ENCODE measurements at places on chromosomes 5 and 9. TPM values are rescaled to one million over a fixed set of nuclear protein-coding genes. Genes with fewer than 3 reads are reported as not detected.
A peak's percentile ranks its signal among the peaks of the same experiment; 100 is the strongest.

Gene PCDHA13
- total RNA-seq, result 1.3 TPM

Gene FCN2
- 1.9 TPM for total RNA-seq

- H3K4me3 ChIP-seq, result no peak overlapping the region
- H3K36me3 ChIP-seq, result no peaks in the 10 kb centered on the region
- H3K27ac ChIP-seq, result no peak overlapping the region
- no peak for DNase-seq
Measured at GRCh38 chr9:89661391-89661949, 56.7 kb downstream of the GADD45G start.

GRCh38 chr9:15329539-15330109 lies 22.6 kb upstream of the TTC39B start:
- DNase-seq, result no peak
- no peak overlapping the region for H3K27ac ChIP-seq
- no peak overlapping the region for H3K4me3 ChIP-seq
- no peaks in the 10 kb centered on the region for H3K27me3 ChIP-seq
- no peaks in the 10 kb centered on the region for H3K36me3 ChIP-seq

DNA sequence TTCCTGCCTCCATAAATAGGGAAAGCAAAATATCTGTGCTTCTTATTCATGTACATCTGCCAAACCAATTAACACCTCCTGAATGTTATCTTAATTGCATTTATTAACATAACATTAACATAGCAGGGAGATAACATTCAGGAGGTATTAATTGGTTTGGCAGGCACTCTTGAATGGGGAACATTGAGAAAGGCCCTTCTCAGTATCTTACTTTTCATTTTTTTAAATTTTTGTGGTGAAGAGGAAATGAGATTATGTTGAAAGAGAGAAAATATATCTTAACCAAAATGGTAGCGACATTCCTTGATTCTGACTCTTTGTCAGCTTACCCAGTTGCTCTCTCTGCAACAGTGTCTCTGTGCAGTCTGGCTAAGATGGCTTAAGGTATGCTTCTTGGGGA lies 100.4 kb upstream of the TLE1 start:
- no peak for DNase-seq
- H3K4me1 ChIP-seq, result peaks cover 5% of the 10 kb centered on the region
- no peak overlapping the region for H3K27ac ChIP-seq
- H3K36me3 ChIP-seq, result no peaks in the 10 kb centered on the region
- no peaks in the 10 kb centered on the region for H3K27me3 ChIP-seq

GRCh38 chr9:96564217-96564616 lies 55.4 kb downstream of the CDC14B start:
- no peak for DNase-seq
- peaks cover 3% of the 10 kb centered on the region for H3K4me1 ChIP-seq
- H3K27me3 ChIP-seq, result no peaks in the 10 kb centered on the region
- H3K27ac ChIP-seq, result peak overlapping the region; percentile 19

DNA sequence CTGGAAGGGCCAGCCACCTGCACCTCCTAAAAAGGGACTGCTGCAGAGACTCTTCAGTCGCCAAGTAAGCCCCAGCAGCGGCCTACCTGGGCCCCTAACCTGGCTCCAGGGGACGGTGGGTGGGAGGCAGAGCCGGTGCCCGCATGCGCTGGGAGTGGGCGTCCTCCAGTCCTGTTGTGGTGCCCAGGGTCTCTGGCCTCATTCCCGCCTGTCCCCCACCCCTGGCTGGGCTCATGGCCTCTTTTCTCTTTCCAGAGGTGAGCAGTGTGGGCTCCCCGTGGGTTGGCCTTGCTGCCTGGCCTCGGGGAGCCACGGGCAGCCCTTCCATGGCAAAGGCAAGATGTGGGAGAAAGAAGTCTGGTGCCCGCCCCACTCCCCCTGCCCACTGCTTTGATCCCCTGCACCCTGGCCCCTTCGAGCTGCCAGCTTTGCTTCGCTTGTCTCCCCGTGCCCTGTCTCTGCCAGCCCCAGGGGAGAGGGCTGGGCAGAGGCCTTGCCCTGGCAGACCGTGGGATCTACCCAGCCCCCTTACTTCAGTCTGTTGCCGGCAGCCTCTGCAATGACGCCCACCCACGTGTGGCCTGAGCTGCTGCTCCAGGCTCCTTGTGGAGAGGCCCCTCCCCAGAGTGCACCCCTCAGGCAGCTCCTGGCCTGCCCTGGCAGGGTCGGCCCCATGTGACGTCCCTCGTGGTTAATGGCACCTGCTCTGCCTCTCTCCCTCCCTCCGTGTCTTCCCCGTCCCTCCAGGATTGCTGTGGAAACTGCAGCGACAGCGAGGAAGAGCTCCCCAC lies 5.4 kb upstream of the PRR7 start:
- H3K4me3 ChIP-seq, result no peak overlapping the region
- H3K27me3 ChIP-seq, result no peaks in the 10 kb centered on the region
- no peaks in the 10 kb centered on the region for H3K4me1 ChIP-seq
- DNase-seq, result no peak
- no peaks in the 10 kb centered on the region for H3K36me3 ChIP-seq

Gene WDR38
- total RNA-seq, result 0.39 TPM

GRCh38 chr5:56278335-56278753 lies 45.2 kb upstream of the ANKRD55 start:
- H3K27ac ChIP-seq, result no peak overlapping the region
- peaks cover 15% of the 10 kb centered on the region for H3K4me1 ChIP-seq
- no peak for DNase-seq
- H3K4me3 ChIP-seq, result no peak overlapping the region

Gene PTPN3
- total RNA-seq, result 3.3 TPM

Gene GCNT1
- total RNA-seq, result 3.1 TPM

DNA sequence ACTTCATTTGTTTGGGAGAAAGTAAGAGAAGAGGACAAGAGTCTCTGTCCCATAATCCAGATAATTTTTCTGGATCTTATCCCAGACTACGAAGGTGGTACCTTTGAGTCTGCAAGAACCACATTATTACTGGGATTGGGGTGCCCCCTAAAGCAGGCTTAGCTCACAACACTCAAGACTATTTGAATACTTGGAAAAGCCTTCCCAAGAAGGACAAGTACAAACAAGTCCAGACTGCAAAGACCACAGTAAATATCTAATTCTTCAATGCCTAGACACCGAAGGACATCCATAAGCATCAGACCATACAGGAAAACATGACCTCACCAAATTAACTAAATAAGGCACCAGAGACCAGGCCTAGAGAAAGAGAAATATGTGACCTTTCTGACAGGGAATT lies 40.2 kb upstream of the TMED7 start:
- no peaks in the 10 kb centered on the region for H3K36me3 ChIP-seq
- no peak for DNase-seq
- H3K27me3 ChIP-seq, result no peaks in the 10 kb centered on the region
- peaks cover 7% of the 10 kb centered on the region for H3K4me1 ChIP-seq
- no peak overlapping the region for H3K27ac ChIP-seq

- no peaks in the 10 kb centered on the region for H3K36me3 ChIP-seq
- H3K27ac ChIP-seq, result no peak overlapping the region
- DNase-seq, result no peak
- H3K27me3 ChIP-seq, result no peaks in the 10 kb centered on the region
Measured at GRCh38 chr5:159507055-159507454, 176.8 kb upstream of the IL12B start.

DNA sequence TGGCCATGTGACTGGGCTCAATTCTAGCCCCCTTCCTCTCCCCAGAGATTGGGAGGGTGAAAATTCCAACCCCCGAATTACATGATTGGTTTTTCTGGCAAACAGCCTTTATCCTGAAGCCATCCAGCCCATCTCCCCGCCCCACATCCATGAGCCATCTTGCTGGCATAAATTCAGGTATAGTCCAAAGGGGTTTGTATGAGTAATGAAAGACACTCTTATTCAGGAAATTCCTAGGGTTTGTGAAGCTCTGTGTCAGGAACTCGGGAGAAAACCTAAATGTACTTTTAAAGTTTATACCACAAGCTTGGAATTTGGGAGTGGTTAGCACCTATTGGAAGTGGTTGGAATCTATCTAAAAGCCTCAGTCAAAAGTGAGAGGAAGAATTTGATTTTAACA lies 80.6 kb upstream of the SIMC1 start:
- no peaks in the 10 kb centered on the region for H3K4me1 ChIP-seq
- H3K36me3 ChIP-seq, result no peaks in the 10 kb centered on the region
- H3K27me3 ChIP-seq, result no peaks in the 10 kb centered on the region
- no peak overlapping the region for H3K4me3 ChIP-seq
- H3K27ac ChIP-seq, result no peak overlapping the region
- no peak for DNase-seq

GRCh38 chr9:116066221-116066620 lies 87.4 kb upstream of the PAPPA start:
- no peaks in the 10 kb centered on the region for H3K4me1 ChIP-seq
- no peak overlapping the region for H3K4me3 ChIP-seq
- H3K27ac ChIP-seq, result no peak overlapping the region
- no peaks in the 10 kb centered on the region for H3K27me3 ChIP-seq
- no peaks in the 10 kb centered on the region for H3K36me3 ChIP-seq

Gene HAVCR2
- total RNA-seq, result 13.1 TPM

Gene SHOC1
- not detected for total RNA-seq

DNA sequence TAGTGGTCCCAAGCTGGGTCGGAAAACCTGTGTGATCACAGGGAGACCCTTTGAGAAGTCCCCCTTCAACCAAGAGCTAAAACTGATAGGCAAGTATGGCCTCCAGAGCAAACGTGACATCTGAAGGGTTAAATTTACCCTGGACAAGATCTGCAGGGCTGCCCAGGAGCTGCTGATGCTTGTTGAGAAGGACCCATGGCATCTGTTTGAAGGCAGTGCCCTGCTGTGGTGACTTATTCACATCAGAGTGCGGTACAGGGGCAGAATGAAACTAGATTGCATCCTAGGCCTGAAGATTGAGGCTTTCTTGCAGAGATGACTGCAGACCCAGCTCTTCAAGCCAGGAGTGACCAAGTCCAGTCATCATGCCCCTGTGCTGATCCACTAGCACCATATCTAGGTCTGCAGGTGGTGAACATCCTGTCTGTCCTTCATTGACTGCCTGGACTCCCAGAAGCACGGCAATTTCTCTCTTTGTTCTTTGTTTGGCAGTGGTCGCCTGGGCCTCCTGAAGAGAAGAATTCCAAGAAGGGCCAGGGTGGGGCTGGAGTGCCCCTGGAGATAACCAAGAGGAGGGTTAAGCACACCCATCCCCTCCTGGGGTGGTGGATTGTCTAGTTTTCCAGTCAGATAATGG lies 25.7 kb upstream of the CHD1 start:
- no peaks in the 10 kb centered on the region for H3K4me1 ChIP-seq
- DNase-seq, result no peak
- H3K27me3 ChIP-seq, result no peaks in the 10 kb centered on the region
- H3K4me3 ChIP-seq, result no peak overlapping the region
- H3K27ac ChIP-seq, result no peak overlapping the region

DNA sequence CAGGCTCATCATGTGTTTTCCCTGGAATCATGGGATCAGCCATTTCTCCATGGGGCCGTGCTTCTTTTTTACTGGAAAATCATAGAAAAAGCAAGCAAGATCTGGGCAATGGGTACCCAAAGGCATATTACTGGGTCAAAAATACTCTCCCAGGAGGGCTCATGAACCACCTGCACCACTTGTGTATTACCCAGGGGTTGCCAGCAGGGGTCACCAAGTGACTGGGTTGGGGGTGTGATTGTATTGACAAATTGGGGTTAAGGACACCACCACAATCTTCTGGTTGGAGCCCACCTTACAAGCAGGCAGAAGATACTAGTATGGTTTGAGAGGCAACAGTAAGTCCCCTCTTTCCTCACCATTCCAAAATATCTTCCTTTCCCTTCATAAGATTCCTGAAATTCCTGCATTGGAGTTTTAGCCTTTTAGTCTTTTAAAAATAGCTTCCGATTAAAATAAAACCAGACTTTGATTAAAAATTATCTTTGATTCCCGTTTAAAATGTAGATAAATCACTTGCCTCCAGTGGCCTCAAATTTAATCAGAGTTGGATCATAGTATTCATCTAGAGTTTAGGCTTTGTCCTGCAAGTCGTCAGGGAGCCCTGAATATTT lies 603.3 kb downstream of the KIF4B start:
- no peak overlapping the region for H3K4me3 ChIP-seq
- no peaks in the 10 kb centered on the region for H3K4me1 ChIP-seq
- no peaks in the 10 kb centered on the region for H3K36me3 ChIP-seq
- H3K27ac ChIP-seq, result no peak overlapping the region
- no peaks in the 10 kb centered on the region for H3K27me3 ChIP-seq

DNA sequence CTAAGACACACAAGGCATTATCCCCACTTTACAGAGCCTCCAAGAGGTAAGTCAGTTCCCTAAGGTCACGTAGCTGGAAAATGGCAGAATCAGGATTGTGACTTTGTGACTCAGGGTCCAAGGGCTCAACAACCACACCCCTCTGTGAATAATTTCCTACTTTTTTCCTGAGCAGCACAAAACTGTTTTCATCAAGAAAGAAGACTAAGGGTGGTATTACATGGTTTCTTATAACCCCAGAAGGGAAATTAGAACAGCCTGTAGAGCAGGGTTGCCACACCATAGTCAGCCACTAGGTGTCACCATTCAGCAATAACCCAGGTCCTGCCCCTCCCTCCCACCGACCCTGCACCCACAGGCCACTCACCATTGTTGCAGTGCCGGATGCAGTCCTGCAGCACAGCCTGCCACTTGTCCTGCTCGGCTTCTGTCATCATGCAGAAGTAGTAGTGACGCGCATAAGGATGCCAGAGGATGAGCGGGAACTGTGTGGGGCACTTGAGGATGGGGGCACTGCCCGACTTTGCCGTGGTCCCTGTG lies 72.1 kb downstream of the LRSAM1 start:
- no peaks in the 10 kb centered on the region for H3K4me1 ChIP-seq
- H3K27ac ChIP-seq, result no peak overlapping the region
- DNase-seq, result no peak
- no peak overlapping the region for H3K4me3 ChIP-seq
- peaks cover 5% of the 10 kb centered on the region for H3K36me3 ChIP-seq

DNA sequence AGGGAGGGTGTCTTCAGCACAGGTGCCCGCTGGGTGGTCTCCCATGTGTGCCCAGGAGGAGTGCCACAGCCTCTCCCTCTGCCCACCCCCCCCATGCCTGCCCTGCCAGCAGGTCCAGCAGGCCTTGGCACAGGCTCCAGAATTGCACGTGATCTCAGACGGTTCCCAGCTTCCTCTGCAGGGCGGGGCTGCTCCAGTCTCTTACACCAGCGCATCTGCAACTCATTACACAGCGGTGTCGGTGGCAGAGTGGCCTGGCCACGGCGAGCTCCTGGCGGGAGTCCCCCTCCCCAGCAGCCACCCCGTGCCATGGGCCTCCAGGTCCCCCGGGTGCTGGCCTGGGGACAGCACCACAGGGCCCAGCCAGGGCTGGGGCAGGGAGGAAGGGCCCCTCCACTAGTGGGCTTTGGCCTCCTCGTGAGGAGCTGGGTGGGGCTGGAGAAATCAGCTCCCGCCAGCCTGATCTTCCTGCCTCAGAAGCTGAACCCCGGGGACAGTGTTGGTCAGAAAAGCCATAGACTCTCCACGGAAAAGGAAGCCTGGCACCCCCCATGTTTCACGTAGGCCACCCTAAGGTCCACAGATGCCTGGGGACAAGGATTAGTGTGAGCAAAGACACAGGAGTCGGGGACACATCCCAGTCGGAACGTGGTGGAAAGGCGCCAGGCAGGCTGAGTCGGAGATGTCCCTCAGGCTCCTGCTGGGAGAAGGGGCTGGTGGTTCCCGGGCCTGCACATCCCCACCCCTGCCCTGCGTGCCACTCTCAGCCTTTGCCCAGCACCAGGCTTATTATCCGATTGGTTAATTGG lies 40.2 kb downstream of the RXRA start:
- no peaks in the 10 kb centered on the region for H3K36me3 ChIP-seq
- peaks cover 67% of the 10 kb centered on the region for H3K4me1 ChIP-seq
- H3K27ac ChIP-seq, result peak overlapping the region; percentile 81
- H3K4me3 ChIP-seq, result peak overlapping the region; percentile 36

Data from tibial nerve (tissue), 4 donors.